ENCODE measurements at places on chromosomes 4 and X.

GRCh38 chrX:47751670-47752069 is 85.0 kb upstream of the ZNF81 start:
- peak; percentile 32 for DNase-seq

GRCh38 chr4:1402516-1403091 is 3.6 kb downstream of the NKX1-1 start:
- no peak for DNase-seq

DNA sequence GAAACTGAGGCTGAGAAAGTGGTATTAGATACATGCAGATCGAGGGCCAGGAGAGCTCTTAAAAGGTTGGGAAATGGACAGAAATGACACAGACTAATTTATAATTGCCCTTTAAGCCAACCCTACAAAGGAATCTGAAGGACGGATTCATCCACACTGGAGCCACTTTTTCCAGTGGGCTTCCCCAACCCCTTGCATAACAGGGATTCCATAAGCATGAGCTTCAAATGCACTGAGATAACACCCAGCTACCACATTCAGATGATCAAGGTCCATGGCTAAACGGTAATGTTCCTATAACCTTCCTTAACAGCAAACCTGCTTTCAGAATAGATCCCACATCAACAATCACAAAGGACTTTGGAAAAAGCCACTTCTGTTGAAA is 34.2 kb downstream of the PLAC1 start:
- DNase-seq, result no peak

DNA sequence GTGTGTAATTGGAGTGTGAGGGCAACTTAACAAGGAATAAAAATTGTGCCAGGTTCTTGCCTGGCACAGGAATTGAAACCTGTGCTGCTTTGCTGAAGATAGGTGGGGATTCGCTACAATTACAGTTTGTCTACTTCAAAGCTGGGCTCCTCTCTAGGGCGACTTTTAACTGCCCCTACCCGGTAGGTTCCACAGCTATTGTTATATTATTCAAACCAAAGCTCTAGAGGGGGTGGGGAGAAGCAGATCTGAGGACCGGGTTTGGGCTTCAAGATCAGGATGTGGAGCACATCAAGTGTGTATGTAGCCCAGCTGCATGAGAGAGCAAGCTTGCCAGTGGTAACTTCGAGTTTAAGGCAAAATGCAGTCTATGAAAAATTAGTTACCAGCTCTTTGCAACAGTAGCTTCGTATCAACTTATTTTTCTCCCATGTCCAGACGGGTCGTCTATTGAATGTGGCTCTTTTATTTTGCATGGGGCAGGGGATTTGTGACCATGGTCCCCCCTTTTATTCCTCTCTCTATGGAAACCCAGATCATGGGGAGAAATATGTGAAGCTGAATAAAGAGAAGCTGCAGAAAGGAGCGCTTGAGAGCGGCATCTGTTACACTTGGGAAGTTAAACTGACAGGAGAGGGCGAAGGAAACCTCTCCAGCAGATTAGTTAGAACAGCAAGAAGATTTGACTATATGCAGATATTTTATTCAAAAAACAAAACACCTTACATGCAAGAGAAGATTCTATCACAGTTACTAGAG is 3.2 kb upstream of the POU3F4 start:
- DNase-seq, result no peak

- DNase-seq, result no peak
These were observed 259.1 kb downstream of the C4orf33 start for GRCh38 chr4:129355031-129355430.

- DNase-seq, result no peak
These were observed 2.0 kb downstream of the ERCC6L start for GRCh38 chrX:72236841-72237240.

DNA sequence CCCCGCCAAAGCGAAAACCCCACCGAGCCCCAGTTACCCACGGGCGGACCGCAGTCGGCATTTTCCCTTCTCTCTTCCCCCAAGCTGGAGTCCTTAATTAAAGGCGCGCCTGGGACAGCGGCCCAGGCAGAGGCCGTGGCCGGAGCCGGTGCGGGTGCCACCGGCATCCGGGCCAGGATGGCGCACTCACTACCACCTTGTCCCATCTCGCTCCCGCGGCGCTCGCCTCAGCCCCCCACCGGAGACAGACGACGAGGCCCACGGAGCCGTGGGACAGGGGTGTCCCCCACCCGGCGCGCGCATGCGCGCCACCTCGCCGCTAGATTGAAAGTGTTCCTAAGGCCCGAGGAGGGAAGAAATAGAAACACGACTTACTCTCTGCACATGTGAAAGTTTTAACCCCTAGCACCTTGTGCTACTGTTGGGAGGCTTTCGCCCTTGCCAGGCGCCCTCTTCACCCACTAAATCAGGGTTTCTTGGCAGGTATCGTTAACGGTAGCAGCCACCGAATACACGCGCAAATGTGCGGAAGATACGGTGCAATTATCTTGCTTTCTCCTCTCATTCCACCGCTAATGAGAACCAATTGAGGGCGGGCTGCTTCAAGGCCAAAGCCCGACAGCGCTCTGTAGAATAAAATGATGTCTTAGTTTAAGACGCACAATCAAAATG is 64.3 kb upstream of the CCDC160 start:
- DNase-seq, result no peak

DNA sequence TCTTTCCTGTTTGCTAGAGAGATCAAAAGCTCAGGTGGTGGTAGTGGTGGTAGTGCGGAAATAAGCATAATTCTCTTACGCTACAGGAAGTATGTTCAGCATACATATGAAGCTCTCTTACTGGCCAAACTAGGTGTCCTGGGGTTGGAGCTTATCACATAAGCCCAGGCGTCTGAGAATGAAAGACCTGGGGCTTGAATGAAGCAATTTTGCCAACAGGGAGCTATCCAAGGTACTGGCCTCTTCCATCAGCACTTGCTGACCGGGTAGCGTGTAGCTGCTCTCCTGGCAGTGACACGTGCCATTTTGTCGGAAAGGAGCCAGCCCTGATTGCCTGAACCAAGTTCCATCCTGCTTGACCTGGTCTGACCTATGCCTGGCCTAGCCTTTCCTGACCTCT is 65.9 kb upstream of the HPF1 start:
- peak; percentile 68 for DNase-seq

DNA sequence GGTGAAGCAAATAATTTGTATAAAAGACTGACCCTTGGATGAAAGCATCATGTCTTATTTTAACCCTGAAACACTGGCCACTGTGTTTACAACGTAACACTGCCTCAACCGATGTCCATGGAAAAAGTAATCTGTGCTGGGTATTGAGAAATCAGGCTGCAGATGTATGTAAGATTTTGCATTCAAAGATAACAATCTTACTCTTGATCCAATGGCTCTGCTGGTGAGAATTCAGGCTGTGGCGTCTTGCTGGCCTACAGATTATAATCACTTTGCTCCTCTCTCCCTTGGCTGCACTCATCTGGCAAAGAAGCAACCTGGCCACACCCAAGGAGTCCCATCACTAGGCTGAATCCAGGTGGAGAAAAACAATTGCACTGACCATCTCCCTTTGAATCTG is 7.5 kb downstream of the ADGRA3 start:
- DNase-seq, result no peak

DNA sequence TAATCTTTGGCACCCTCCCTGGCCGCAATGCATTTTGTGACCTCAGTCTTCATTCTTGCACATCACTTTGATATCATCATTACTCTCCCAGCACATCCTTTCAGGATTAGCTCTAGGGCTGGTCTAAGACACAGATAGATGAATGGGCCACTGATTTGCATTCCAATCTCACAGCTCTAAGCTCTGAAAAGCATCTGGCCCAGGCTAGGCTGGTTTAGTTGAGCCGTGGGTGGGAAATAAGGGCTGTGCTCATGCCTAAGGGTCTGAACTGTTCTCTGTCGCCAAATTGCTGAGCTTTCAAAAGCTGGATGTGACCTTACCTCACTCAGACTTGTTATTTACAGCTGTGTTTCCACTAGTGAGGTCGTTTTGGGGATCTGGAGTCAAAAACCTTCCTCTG is 30.0 kb upstream of the SLC9A7 start:
- DNase-seq, result no peak

GRCh38 chrX:15744181-15744867 is 6.3 kb downstream of the CA5B start:
- DNase-seq, result no peak

Measured in RKO (cell line).